ENCODE measurements at places on chromosomes 3 and 15. TPM values are rescaled to one million over a fixed set of nuclear protein-coding genes. Genes with fewer than 3 reads are reported as not detected.

The PGBD4 gene
- 2.6 TPM for total RNA-seq

DNA sequence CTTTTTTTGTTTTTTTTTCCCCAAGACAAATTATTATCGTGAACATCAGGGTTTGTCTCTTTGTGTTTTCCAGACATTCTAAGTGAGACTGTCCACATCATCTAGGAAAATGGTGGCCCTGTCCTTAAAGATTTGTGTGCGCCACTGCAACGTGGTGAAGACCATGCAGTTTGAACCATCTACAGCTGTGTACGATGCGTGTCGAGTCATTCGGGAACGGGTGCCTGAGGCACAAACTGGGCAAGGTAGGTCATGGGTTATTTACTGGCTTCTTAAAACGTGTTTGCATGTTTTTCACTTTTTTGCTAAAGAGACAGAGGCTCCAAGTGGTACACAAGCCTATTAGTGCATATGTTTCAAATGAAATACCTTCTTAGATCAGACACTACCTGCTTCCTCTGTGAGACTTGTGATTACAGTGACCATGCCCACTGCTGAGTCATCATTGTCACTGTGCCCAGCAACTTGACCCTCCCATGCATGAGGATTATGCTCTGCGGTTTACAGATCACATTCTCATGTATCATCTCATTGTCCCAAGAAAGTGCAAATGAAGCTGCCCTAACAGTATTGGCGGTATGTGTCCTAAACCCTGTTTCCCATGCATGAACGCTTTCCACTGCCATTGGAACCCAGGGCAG is 395.2 kb upstream of the TPM1 start:
- DNase-seq = peak; percentile 96

The DHFR2 gene
- total RNA-seq = 2.2 TPM

GRCh38 chr3:101854608-101855304 is 5.4 kb downstream of the NFKBIZ start:
- no peak for DNase-seq

The ANKRD34C gene
- total RNA-seq = not detected

DNA sequence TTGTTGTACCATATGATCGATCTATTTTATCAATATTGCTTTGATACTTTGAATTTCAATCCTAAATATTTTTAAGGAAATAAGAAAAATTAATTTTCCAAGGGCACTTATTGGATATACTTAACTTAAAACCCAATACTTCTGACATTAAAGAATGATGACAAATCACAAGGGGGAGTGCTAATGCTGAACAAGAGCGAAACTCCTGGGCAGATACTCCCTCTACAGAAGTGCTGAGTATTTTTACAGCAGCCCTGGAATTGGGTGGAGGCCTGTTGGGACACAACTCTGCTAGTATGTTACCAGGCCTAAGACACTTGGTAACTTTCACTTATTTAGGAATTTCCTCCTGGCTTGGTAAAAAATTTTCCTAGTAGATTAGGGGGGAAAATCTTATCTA is 46.2 kb downstream of the DENND6A start:
- peak; percentile 49 for DNase-seq

The REC114 gene
- not detected for total RNA-seq

GRCh38 chr3:149353581-149354184 is 20.2 kb upstream of the TM4SF18 start:
- no peak for DNase-seq

DNA sequence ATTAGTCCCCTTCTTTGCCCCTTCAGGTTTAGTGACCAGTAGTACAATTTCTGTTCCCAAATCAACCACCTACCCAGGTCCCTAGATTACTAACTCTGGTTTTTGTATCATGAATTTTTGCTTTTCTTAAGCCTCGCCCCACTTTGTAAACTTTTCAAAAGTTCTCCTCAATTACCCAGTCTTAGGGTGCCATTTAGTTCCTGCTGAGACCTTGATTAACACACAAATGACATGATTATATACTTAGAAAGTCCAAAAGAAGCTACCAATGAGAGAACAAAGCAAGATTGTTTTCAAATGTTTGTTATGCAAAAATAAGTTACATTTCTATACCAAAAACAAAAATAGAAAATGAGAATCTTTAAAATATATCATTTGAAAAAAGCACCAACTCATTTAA is 594.4 kb downstream of the SQOR start:
- DNase-seq = no peak

The NRG4 gene
- 3.1 TPM for total RNA-seq

- DNase-seq = no peak
These were observed 24.4 kb downstream of the SEC61A1 start for GRCh38 chr3:128076483-128077201.

The MITF gene
- total RNA-seq = 7.6 TPM

DNA sequence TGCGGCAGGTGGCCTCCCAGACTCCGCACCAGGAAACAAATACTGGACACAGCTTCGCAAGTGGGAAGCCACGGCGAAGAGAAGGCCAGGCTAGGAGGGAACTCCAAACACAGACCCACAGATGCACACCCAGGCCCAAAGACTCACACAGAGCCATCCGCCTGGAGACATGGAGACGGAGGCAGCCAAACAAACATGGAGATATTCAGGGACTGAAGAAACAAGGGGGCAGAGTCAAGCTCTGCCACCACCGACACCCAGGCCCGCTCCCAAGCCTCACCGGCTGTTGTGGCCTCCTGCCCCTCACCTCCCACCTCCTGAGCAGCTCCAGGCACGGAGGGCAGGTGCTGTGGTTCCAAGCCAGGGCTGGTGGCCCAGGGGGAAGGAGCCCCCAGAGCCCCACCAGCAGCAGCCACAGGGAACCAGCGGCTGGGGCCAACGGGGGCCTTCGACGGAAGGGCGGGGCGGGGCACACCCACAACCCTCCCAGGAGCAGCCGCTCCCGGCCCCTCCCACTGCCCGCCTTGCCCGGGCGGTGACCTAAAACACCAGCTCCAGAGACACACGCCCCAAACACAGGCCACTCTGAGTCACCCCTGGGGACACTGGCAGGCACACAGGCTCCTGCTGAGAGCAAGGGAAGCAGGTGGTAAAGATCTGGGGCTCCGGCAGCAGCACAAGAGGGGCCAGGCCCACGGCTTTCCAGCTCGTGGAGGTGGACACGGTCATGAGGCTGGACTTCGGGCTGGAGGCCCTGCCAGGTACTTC is 31.9 kb downstream of the TNK2 start:
- peak; percentile 90 for DNase-seq

DNA sequence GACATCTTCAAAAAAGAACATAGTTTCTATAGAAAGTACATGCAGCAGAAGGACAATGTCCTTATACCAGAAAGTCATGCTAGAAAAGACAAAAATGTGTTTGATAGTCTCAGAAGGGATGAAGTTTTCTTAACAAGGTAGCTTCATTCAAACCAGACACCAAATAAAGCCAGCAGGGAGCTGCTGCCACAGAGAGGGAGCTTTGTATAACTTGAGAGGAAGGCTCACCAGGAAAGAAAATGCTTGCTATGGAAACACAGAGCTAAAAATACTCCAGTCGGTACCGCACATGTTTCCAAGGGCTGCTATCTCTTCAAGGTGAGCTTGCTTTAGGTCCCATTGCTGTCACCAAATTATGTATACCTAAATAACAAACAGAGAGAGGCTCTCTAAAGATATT is 1074.8 kb upstream of the ALCAM start:
- no peak for DNase-seq

- DNase-seq = peak; percentile 23
These were observed 34.7 kb downstream of the POLG start for GRCh38 chr15:89299896-89300295.

- no peak for DNase-seq
These were observed 607.2 kb downstream of the OTOL1 start for GRCh38 chr3:162103808-162104207.

The KCNAB1 gene
- total RNA-seq = not detected

DNA sequence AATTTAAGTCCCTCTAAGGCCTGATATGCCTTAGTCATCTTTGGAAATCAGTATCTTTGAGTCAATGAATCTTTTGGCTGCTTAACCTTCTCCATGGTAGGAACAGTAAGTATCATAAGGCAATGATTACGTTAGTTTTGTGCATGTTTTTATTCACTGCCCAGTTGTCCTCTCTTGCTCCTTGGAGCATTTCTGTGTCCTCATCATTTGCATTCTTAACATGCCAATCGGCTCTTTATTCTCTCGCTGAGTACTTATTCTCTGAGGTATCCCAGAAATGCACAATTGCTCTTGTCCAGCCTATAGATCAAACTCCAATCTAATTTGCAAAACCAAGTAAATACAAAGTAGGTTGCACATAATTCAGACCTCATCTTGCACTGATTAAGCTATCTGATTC is 405.0 kb upstream of the IL12A start:
- no peak for DNase-seq

GRCh38 chr3:12967606-12968351 is 105.5 kb downstream of the IQSEC1 start:
- DNase-seq = peak; percentile 78

The SENP8 gene
- 1.2 TPM for total RNA-seq

DNA sequence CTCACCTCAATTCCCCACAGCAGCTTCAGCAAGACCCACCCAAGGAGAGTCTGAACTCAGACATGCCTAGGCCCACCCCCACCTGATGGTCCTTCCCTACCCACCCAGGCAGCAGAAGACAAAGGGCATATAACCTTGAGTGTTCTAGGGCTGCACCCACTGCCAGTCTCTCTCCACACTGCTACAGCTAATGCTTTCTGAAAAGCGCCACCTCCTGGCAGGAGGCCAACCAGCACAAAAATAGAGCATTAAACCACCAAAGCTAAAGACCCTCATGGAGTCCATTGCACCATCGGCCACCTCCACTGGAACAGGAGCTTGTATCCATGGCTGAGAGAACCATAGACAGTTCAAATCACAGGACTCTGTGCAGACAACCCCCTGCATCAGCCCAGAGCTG is 11.3 kb upstream of the RPL39L start:
- peak; percentile 24 for DNase-seq

DNA sequence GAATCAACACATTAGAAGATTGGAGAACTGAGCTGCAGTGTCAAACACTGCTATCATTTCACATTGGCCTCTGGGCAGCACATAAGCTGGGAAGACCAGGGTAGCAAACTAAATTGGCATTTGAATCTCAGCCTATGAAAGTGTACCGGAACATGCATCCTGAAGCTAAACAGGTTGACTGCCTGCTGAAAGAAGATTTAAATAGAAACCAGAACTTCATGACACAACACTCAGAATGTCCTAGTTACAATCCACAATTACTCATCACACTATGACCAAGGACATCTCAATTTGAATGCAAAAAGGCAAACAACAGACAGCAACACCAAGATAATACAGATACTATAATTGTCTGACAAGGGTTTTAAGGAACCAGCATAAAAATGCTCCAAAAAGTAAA is 26.2 kb downstream of the TM2D3 start:
- DNase-seq = no peak

The MAGEL2 gene
- not detected for total RNA-seq

DNA sequence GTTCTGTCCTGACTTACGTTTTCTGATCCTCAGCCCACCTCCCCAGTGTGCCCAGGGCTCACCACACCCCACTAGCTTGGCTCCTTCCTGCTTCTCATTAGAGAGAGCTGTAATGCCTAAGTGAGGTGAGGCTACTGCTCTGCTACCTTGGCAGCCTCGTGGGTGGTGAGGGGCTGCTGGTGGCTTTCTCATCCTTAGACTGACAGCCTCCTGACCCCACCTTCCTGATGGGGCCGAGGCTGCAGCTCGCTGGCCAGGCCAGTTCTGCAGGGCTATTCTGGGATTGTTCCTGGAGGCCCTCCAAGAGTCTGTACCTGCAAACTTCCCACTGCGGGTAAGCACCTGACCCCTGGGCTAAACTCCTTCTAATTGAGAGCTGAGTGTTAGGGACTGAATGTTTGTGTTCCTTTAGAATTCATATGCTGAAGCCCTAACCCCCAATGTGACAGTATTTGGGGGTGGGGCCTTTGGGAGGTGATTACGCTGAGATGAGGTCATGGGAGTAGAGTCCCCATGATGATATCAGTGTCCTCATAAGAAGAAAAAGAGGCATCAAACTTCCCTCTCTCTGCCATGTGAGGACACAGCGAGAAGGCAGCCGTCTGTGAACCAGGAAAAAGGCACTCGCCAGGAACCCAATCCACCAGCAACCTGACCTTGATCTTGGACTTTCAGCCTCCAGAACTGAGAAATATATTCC is 38.1 kb upstream of the IQSEC1 start:
- peak; percentile 87 for DNase-seq

DNA sequence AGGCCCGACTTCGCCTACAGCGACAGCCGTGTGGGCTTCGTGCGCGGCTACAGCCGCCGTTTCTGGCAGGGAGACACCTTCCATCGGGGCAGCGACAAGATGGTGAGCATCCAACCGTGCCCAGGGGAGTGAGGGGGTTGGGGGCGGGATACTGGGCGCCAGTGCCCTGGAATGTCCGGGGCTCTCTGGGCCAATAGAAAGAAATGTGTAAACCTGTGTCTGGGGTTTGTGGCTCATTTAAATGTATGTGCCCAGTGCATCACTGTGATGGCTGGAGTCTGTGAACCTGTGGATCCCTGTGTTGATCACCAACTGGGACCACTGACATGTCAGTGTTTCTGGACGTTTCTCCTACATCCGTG is 423 bp downstream of the CHAC1 start:
- no peak for DNase-seq

The CX3CR1 gene
- total RNA-seq = not detected

- no peak for DNase-seq
These were observed 126.2 kb downstream of the KLF13 start for GRCh38 chr15:31452595-31453557.

The FHIT gene
- total RNA-seq = 1.2 TPM

- DNase-seq = peak; percentile 91
These were observed 16.1 kb downstream of the POU1F1 start for GRCh38 chr3:87260270-87260669.

GRCh38 chr15:21262851-21263425 is 177.4 kb downstream of the POTEB3 start:
- DNase-seq = peak; percentile 1

DNA sequence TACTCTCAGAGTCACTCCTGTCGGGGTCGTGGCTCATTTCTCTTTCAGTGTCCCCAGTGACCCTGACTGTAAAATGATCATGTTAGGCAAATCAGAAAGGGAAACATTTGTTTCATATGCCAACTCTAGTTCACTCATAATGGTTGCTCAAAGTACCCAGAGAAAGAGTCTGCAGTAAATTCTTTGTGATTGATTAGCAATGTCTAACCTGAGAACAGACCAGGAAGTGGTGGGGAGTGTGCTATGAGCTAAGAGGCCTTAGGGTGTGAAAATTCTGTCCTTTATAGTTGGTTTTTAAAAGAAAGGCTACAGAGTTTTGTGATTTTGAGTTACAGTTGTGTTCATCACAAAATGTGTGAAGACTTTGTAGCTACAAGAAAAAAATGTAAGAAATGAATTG is 108.9 kb downstream of the EDEM1 start:
- DNase-seq = no peak

- no peak for DNase-seq
These were observed 575.8 kb upstream of the TBL1XR1 start for GRCh38 chr3:177772908-177773557.

The STT3B gene
- total RNA-seq = 153 TPM

- DNase-seq = no peak
These were observed 272.6 kb downstream of the PDCD6IP start for GRCh38 chr3:34070831-34071585.

GRCh38 chr3:49132073-49132436 is 795 bp downstream of the LAMB2 start:
- no peak for DNase-seq

The MESP1 gene
- 32.9 TPM for total RNA-seq
